Breast epithelium (tissue), 4 donors: ENCODE measurements at places on chromosomes 3 and 15. TPM values are rescaled to one million over a fixed set of nuclear protein-coding genes. Genes with fewer than 3 reads are reported as not detected.

CKMT1A gene
- 2.0 TPM for total RNA-seq

GHSR gene
- total RNA-seq: not detected

GOLGA6L6 gene
- total RNA-seq: not detected

SLC7A14 gene
- total RNA-seq: not detected

GPR149 gene
- not detected for total RNA-seq

CTXN2 gene
- total RNA-seq: not detected

TNIK gene
- 10.2 TPM for total RNA-seq

- DNase-seq: no peak
Measured at GRCh38 chr3:152658977-152659720, 175.8 kb upstream of the P2RY1 start.

GRCh38 chr3:142507241-142507640 lies 59.4 kb upstream of the XRN1 start:
- no peak for DNase-seq

- DNase-seq: no peak
Measured at GRCh38 chr3:14849638-14850230, 31.0 kb downstream of the FGD5 start.

- DNase-seq: no peak
Measured at GRCh38 chr15:87269566-87269965, 987.0 kb downstream of the NTRK3 start.

- DNase-seq: no peak
Measured at GRCh38 chr15:42191610-42192346, 16.3 kb downstream of the VPS39 start.

DNA sequence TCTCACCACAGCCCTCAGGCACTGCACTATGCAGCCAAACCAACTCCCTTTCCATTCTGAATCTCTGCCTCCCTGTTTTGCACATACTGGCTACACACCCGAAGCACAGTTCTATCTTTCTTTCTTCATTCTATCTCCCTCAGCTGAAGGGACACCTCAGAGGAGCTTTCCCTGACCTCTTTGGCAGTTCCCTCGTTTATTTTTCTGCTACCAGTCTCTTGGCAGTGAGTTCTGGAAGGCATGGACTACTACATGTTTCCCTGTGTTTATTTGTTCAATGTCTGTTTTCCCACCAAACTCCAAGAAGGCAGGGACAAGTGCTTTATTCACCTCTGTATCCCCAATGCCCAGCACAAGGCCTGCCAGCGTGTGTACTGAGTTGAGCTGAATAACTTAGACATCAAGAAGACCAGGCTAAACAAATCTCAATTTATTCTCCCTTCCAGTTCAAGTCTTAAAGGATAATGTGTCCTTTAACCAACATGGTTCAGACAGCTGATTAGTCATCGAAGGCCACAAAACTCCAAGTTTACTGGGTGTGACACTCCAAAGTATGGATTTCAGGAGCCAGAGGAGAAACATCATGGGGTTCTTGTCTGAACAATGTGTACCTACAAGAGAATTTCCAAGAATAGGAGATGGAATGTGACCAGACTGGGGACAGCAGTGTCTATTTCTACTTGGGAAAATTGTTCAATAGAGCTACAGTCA lies 260.1 kb upstream of the CTNNB1 start:
- DNase-seq: peak; percentile 56

DNA sequence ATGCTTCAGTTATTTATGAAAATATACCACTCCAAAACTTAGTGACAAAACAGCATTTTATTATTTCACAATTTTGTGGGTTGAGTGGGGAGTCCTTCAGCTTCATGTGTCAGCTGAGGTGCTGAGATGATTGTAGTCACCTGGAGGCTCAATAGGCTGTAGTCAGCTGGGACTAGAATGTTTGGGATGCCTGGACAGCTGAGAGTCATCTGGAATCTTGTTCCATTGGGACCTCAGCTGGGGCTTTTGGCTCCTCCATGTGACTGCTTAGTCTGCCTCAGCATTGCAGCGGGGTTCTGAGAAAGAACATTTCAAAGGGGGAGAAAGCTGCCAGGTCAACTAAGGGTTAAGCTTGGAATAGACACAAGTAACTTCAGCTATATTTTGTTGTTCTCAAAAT lies 13.4 kb downstream of the STT3B start:
- DNase-seq: no peak

DNA sequence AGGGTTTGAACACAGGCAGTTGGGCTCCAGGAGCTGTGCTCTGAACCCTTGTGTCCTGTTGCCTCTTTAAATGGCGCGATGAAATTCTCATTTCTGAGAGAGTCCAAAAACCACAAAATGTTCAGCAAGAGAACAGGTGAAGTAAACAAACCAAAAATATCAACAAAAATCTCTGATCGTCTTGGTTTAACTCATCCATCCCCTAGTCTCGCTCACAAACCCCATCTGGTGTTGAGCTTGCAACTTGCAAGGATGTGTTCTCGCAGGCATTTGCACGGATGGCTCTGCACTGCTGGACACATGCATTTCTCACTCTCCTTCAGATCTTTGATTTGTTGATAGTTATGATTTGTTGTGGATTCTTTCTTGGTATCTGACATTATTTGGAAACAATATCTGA lies 31.1 kb downstream of the FAH start:
- DNase-seq: no peak

DNA sequence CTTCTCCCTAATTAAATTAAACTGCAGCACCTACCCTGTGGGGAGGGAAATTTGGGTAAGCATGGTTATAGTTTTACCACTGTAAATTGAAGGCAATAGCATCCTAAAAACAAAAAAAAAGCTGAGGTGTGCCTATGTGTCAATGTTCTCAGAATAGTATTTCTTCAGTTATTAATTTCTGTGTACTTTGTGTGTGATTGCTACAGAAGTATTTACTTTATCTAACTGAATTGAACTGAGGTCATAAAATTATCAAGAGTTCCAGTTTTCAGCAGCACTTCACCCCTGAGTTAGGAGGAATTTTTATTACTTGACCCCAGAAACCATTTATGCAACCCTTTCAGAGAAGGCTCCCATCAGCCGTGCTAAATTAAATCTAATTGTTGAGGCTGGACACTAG lies 333.6 kb upstream of the ALCAM start:
- DNase-seq: no peak

DNA sequence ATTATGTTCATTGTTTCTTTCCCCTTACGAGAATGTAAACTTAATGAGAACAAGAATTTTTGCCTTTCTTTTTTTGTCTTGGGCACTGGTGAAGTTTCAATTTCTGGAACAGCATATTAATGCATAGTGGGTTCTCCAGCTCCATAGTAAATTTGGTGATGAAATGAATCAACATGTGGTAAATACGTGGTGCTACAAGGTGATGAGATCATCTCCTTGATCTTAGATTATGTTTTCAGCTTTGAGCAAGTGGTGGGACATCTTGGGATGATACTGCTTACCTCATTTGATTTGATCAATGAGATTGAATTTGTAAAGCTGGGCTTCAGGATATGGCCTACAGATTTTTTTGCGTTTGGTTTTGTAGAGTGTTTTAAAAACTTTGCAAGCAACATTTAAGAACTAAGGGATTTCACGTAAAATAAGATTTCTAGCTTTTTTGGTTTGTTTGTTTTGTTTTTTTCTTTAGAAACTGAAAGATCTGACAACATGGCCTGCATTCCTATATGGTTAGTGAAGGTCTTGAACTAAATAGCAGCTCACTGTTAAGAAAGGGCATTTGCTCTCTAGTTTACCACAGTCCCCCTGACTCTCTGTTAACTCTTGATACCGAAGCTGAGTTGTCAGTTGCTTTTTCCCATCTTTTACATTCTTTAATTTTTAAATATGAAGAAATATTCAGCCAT lies 45.6 kb downstream of the FNDC3B start:
- DNase-seq: no peak

DNA sequence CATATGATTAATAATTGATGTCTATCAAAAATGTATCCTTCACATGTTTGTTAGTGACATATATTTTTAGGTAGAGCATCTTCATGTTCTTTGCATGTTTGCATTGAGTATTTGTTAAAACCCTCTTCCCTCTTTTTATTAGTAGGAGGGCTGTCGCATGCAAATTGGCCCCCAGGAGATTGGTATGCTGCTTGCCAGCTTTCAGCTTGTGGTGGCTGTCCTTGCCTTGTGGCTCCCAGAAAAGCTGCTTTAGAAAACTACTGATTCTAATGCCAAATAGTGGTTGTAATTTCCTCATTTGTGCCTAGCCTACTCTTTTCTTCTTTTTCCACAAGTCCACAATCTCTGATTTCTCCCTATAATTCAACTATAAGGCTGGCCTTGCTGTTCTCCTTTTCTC lies 886.8 kb downstream of the VGLL3 start:
- DNase-seq: no peak

- no peak for DNase-seq
Measured at GRCh38 chr3:103613397-103614156, 1178.8 kb downstream of the ZPLD1 start.

DNA sequence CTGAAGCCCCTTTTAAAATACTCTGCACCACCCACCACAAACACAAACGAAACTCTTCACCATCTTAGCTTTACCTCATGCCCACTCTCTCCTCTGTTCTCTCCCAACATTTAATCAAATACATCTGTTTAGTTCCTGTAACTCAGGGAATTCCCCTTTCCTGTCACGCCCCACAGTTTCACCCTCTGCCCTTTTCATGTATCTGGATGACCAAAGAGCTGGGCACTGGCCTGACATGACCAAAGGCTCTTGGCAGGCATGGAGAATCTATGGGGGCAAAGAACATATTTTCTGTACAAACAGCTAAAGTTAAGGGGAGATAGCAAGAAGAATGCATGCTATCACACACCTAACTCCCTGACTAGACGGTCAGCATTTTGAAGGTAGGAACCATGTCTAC lies 270.0 kb downstream of the TBL1XR1 start:
- no peak for DNase-seq

DNA sequence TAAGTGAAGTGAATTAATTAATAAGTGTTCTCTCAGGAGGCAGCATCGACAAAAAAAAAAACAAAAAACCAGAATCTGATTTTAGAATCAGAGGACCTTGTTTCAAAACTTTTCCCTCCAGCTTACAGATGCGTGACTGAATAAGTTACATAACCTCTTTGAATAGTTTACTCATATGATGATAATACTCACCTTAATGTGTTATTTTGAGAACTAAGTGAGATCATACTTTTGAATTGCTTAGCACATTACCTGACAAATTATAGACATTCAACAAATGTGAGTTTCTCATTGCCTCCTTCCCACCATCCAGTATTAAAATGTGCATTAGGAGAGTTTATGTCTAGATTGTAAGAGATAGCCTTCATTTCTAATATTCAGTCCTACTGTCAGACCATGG lies 94.0 kb downstream of the SOX2 start:
- DNase-seq: no peak

- no peak for DNase-seq
Measured at GRCh38 chr3:12195231-12195630, 36.5 kb upstream of the TIMP4 start.

DNA sequence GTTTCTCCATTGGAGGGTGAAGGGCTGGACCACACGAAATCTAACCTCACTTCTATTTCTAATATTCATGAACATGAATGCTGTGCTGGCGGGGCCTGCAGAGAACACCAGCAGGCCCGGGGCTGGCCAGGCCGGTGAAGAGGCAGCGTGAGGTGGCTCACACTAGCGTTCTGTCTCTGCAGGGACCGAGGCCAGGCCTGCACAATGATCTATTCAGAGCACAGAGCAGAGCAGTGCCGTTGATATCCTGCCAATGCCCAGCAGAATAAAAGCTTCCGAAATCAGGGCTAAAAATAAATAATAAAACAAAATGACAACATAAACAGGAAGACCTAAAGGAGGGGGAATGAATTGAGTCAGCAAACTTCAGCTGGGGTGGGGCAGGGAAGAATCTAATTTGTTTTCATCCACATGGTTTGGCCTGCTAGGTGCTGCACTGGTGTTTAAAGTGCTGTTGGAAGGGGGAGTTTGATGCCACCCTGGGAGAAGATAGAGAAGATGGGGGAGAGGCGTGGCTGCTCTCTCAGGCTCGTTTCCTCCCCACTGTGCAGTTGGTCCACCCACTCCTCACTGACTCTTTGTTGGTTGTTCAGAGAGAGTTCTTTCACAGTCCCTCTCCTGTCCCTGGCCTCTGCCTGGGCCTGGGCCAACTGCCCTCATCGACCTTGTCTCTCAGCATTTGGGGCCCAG lies 837.1 kb downstream of the AGBL1 start:
- DNase-seq: peak; percentile 27

DNA sequence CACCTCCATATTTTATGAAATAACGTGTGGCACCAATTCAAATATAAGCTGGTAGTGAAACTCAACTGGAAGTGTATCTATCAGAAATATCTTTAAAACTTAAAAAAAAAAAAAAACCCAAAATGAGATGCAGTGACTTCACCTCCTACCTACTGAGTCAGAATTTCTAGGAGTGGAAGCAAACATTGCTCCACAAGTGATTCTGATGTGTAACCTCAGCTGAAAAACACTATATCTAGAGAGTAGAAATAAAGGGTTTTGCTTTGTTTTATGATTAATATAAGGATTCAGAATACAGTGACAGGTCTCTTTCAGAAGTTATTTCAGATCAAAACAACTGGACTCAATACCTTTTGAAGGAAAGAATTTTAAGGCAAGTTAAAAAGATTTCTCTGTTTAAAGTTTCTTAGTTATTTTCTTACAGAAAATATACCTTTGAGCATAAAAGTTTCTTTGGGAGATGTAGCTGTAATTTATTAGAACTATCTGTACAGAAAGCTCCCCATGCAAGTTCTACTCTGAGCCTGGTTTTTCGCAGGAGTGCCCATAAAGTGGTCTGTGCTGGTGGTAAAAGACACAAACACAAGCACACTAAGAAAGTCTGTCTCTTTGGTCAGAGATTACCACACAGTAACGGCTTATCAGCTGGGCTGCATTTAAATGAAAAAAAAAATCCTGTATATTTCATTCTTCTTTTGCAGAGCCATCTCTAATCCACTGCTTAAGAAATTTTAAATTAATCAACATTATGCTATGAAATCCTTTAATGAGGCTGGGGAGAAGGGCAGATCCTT lies 59.9 kb upstream of the PPIB start:
- no peak for DNase-seq

DNA sequence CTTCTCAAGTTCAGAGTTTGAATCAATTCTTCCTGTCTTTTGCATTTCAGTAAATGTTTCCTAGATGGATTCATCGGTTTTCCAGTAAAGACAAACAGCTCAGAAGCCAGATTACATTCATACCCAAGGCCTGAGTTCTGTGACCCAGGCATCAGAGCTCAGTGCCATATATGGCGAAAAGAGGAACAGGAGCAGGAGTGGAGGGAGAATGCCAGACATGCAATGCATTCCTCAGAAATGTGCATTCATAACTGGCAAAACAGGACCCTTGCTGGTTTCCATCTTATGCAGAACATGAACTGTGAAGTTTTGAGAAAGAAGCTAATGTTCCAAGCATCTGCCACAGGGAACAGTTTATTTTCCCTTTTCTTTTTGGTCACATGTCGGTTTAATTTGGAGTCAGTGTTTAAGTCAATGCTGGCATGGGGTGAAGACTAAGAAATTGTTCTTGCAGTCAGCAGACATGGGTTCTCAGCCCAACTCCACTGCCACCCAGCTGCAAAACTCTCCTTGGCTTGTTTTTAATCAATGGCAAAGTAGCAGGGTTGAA lies 116.5 kb downstream of the LPP start:
- no peak for DNase-seq
